Osteocyte (in vitro differentiated cells): ENCODE measurements at places on chromosomes 13 and 19. TPM values are rescaled to one million over a fixed set of nuclear protein-coding genes. Genes with fewer than 3 reads are reported as not detected.

Gene ATP4B
- not detected in 2 replicates for total RNA-seq

DNA sequence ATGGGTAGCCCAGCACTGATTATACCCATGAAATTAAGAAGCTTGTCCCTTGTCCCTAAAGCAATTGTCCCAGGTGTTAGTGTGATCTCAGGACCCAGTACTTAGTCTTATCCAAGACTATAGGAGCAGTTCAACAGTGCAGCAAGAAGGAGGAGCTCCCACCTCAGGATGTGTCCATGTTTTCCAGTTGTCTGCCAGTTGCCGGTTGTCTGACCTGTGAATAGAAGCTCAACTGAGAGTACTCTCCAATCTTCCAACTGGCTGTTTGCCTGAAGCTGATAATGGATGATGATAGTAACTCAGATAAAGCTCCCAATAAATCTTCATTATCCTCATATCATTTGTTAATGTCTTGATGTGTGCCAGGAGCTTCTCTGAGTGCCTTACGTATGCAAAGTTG is 107.2 kb upstream of the HTR2A start:
- DNase-seq: no peak

DNA sequence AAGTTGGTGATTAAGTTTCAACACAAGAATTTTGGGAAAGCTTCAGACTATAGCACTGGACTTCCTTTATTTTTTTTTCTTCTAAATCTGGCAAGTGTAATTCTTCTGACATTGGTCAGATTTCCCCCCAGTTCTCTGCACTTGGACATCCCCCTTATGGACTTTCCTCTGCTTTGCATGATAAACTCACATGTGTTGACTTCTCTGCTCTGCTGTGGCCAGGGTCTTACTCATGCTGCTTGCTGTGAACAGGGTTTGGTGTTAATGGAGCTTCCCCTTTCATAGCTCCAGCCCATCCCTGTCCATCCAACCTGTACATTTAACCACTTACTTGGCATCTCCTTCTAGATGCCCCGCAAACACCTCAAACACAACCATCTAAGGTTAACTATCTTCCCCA is 70.5 kb upstream of the SPATA13 start:
- no peak for DNase-seq

GRCh38 chr19:7662657-7663056 is 6.2 kb upstream of the RETN start:
- no peak for DNase-seq

- no peak for DNase-seq
Measured at GRCh38 chr19:45421947-45422498, 1.7 kb downstream of the ERCC1 start.

Gene LGI4
- 0.32 and 0.34 TPM in 2 replicates for total RNA-seq

Gene SIGLEC5
- not detected in 2 replicates for total RNA-seq
